ENCODE measurements at places on chromosomes 11 and 22. TPM values are rescaled to one million over a fixed set of nuclear protein-coding genes. Genes with fewer than 3 reads are reported as not detected.
A peak's percentile ranks its signal among the peaks of the same experiment; 100 is the strongest.

SESN3 gene
- 12.3 TPM for polyA plus RNA-seq

NPTXR gene
- 0.84 TPM for polyA plus RNA-seq

MRPL23 gene
- 94.2 TPM for polyA plus RNA-seq

ADAMTS15 gene
- 18.2 TPM for polyA plus RNA-seq

DSCAML1 gene
- polyA plus RNA-seq, result not detected

CD6 gene
- polyA plus RNA-seq, result not detected

GRCh38 chr11:64802370-64803157 lies 450 bp downstream of the MAP4K2 start:
- DNase-seq, result no peak

- peak; percentile 65 for DNase-seq
These were observed 12.1 kb upstream of the BBOX1 start for GRCh38 chr11:27028561-27028965.

- DNase-seq, result no peak
These were observed 46.4 kb downstream of the GAB4 start for GRCh38 chr22:16961477-16962186.

DNA sequence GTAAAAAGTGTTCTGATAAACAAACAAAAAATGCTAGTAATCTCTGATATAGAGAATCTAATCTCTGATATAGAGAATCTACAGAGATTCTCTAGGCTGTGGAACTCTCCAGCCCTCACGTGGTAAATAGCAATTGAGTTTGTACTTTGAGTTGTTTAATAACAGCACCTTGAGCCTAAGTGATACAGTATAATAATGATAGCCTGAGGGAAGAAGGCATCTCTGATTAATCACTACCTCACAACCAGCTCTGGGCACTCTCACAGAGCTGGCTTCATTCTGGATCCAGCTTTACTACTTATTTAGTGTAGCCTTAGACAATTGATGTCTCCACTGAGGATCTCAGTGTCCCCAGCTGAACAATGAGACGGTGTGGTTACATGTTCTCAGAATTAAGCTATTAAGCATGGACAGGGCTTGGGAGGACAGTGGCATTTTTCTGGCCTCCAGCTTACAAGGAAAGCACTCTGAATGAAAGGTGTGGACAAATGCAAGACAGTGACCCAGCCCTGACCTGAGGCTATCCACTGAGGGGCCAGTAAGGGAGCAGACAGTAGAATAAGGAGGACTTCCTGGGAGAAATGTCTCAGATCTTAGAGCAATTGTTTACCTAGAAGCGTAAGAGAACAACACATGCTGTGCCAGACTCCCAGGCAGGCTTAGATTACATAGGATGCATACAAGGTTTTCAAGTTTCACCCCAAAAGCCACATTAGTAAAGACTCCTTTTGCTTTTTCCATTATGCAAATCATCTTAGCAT lies 88.7 kb upstream of the DRD2 start:
- DNase-seq, result no peak

GRCh38 chr22:49810363-49811019 lies 17.2 kb downstream of the BRD1 start:
- DNase-seq, result no peak

GRCh38 chr11:44766112-44766971 lies 39.6 kb downstream of the TSPAN18 start:
- DNase-seq, result peak; percentile 93

DNA sequence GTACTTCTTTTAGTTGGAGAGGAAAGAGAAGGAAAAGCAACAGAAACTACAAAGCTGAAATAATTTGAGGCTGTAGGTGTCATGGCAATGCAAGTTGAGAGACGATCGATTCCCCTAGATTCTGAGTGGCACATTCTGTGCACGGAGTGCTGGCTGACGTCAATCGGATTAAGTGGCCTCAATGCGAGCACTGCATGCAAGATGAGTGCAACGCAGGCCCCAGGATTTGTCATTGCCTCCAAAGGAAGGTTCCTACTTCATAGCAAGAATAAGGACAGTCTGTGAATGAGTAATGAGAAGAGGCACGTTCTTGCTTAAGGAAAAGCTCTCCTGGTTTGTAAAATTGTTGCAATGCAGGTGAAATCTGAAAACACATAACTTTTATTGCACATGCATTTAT lies 892.4 kb downstream of the KCNA4 start:
- DNase-seq, result no peak

DNA sequence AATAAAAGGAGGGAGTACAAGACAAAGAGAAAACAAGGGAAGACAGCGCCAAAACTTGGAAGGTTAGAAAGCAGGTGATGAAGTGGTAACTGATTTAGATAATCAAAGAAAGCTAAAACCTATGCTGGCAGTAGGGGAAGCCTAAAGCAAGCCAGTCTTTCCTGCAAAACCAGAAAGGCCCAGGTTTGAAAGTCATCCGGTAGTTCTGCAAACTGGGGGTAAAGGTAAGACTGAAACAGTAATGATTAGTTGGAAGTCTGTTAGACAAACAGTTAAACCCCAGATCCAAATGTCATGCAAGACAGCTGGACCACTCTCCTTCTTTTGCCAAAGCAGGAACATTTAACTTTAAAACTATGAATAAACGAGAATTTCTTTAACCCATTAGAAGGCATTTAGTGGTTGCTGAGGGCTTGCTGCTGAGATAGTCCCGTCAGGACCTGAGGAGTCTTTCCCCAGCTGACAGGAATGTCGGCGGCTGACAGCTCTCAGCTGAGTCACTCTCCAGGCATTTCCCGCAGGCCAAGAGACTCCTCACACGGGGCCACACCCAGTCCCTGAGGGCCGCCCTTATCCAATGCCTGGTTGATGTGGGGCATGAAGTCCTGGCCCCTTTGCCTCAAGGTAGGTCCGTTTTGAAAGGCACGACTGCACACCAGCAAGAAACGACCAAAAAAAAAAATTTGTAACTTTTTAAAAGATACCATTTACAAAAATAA lies 36.3 kb upstream of the CFAP300 start:
- peak; percentile 79 for DNase-seq

DNA sequence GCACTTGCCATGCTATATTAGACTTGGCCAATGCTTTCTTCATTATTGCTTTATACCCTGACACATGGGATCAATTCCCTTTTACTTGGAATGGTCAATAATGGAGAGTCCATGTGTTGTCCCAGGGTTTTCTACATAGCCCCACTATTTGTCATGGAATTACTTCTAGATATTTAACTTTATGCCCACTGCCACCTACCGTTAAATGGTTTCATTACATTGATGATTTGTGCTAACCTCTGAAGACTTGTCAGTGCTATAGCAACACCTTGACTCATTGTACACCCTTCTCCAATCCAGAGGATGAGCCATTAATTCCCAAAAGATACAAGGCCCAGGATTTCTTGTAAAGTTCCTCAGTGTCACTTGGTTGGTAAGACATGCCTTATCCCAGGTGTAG lies 31.4 kb upstream of the SLC22A25 start:
- no peak for DNase-seq

GRCh38 chr11:111765320-111765983 lies 737 bp downstream of the PPP2R1B start:
- peak; percentile 12 for DNase-seq

- DNase-seq, result no peak
These were observed 53.2 kb downstream of the IRAG1 start for GRCh38 chr11:10640308-10640707.
